ENCODE measurements at places on chromosomes 2 and 18.

DNA sequence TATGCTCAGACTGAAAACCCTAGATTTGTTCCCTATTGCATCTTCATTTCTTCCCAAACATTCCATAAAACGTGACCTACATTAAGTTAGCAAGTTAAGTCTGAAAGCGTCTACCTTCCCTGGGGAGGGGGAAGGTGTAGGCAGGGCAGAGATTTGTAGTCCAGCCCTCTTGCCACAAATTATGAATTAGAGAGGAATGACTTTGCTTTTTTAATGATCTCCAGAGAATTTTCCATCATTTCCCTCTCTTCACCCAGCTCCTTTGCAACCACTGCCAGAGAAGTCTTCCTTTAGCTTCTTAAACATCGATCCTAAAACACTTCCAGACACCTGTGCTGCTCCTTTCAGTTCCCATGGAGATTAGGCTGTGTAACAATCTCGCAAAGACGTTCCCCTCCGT is 1.2 kb downstream of the C2orf76 start:
- no peak for DNase-seq

DNA sequence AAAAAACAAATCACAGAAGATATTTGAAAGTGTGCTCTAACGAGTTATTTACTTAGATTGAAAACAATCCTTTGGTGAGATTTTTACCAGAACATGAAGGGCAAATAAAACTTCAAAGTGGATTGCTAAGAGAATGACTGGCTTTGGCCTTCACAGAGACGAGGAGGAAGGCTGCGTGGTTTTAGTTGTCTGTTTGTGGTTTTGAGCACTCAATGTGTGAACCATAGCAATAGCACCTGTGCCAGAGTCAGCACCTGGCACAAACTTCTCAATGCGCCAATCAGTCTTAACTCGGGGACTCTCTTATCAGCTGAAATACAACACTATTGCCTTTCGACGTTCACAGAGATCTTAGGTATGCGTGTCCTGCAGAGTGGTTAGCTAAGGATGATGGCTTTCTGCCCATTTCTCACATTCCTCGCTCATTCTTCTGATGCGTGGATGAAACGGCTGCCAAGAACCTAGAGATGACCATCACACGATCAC is 70.0 kb downstream of the MBP start:
- DNase-seq, result no peak

GRCh38 chr2:208350610-208351009 is 56.0 kb upstream of the PTH2R start:
- no peak for DNase-seq

- DNase-seq, result no peak
Measured at GRCh38 chr2:8985561-8986326, 17.7 kb downstream of the MBOAT2 start.

DNA sequence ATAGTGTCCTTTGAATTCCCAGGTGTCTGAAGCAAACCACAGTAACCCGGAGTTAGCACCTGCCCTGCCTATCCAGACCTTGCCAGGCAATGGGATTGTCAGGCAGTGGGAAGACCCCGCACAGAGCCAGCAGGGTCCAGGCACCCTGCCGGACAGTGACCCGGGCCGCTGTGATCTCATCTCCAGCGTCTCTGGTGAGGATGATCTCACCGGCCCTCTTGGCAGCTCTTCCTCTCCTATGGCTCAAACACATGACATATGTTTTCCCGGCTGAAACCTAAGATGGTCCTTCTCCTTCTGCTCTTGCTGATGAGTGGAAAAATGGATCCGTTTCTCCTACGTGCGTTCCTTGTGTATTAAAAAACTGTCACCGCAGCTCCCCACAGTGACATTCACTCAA is 75.1 kb downstream of the ACOXL start:
- no peak for DNase-seq

Data from inflammatory macrophage (primary cell).